ENCODE measurements at places on chromosomes 7 and 10.
A peak's percentile ranks its signal among the peaks of the same experiment; 100 is the strongest.

GRCh38 chr10:92478536-92478935 lies 95.4 kb downstream of the IDE start:
- H3K27ac ChIP-seq, result no peak overlapping the region
- H3K4me3 ChIP-seq, result no peak overlapping the region
- no peaks in the 10 kb centered on the region for H3K4me1 ChIP-seq
- no peak for DNase-seq

GRCh38 chr10:133262696-133263095 lies 14.0 kb downstream of the ADAM8 start:
- H3K27me3 ChIP-seq, result no peaks in the 10 kb centered on the region
- peaks cover 57% of the 10 kb centered on the region for H3K4me1 ChIP-seq
- no peak for DNase-seq
- no peak overlapping the region for H3K4me3 ChIP-seq

DNA sequence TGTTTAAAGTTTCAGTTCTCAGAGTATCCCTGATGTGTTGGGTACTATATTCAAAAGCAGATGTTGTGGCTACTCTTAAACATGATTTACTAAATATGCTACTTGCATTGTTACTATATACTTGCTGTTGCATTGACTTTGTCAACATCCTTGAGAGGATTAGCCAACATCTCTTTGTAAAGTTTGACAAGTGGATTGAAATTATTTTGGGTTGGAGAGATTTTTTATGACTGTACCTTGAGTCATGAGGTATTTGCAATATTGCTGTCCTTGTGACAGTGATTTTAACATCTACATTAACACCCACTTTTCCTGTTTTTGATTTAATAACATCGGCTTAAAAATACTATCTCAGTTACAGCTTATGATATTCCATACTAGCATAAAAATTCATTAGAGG lies 31.9 kb downstream of the MRC1 start:
- H3K27ac ChIP-seq, result no peak overlapping the region
- no peaks in the 10 kb centered on the region for H3K4me1 ChIP-seq
- H3K36me3 ChIP-seq, result no peaks in the 10 kb centered on the region
- no peak for DNase-seq
- H3K27me3 ChIP-seq, result no peaks in the 10 kb centered on the region

DNA sequence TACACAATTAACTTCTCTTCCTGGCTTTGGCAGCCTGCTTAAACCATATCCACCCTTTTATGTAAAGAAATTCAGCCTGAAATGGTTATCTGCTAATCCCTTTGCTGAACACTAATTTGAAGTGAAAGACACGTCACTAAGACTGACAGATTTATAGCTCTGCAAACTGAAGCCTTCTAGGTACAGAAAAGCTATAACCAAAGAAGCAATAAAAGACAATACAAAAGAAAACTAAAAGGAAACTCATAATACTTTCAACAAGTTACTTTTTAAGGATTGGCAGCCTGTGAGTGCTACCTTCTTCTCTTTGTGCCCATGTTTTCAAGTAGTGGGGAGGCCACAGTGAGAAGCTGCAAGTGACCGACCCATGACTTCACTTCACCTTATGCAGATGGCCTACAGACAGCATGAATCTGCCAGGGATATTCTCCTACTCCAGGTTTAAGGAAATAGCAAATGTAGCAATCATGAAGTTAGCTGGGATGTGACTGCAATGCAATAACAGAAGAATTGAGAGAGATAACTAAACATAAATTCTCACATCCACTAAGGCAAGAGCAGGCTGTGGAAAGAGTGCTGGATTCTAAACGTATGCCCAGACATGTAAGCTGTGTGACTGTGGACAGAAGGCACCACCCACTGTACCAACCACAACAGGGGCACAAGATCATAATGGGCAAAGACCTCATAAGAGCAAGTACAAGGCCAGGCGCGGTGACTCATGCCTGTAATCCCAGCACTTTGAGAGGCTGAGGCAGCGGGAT lies 10.7 kb upstream of the SPOCK2 start:
- H3K4me3 ChIP-seq, result no peak overlapping the region
- H3K27me3 ChIP-seq, result no peaks in the 10 kb centered on the region
- DNase-seq, result no peak

GRCh38 chr10:102452672-102453340 lies 1.5 kb upstream of the C10orf95 start:
- H3K4me1 ChIP-seq, result peaks cover 21% of the 10 kb centered on the region
- no peaks in the 10 kb centered on the region for H3K36me3 ChIP-seq
- H3K4me3 ChIP-seq, result no peak overlapping the region
- DNase-seq, result no peak
- H3K27me3 ChIP-seq, result no peaks in the 10 kb centered on the region
- no peak overlapping the region for H3K27ac ChIP-seq

DNA sequence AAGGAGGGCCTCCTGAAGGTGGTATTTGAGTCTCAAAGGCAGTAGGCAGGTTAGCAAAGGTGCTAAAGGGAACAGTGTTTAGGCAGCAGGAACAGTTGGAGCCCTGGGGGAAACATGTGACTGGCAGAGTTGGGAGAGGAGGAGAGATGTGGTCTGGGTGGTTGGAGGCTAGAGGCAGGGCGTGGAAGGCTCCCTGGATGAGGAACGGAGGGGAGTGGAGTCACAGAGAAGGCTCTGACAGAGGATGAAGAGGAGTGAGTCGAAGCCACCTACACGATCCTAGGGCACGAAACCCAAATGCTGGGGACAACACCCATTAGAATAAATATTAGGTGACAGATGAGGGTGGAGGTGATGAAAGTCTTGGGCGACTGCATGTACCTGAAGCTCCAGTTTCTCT lies 19.6 kb upstream of the MGMT start:
- H3K27me3 ChIP-seq, result no peaks in the 10 kb centered on the region
- no peak overlapping the region for H3K27ac ChIP-seq
- H3K36me3 ChIP-seq, result no peaks in the 10 kb centered on the region
- no peak overlapping the region for H3K4me3 ChIP-seq
- no peaks in the 10 kb centered on the region for H3K4me1 ChIP-seq
- DNase-seq, result no peak

DNA sequence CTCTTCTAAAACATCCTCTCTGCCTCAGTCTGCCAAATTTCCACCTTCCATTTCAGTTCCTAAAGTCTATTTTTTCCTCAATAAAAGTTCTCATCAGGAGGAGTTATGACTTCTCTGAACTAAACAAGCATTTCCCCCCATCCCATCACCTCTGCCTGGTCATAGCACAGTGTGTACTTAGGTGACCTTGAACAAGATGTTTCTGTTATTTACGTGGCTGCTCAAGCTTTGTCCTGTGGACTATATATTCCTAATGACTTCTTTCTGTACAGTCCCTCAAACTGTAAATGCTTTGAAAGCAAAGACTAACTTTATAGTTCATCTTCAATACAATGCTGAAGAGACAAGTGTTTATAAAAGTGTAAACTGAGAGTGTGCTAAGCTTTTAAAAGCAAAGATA lies 166.9 kb downstream of the CPEB3 start:
- no peak for DNase-seq
- H3K27me3 ChIP-seq, result no peaks in the 10 kb centered on the region
- H3K27ac ChIP-seq, result peak overlapping the region; percentile 58
- no peak overlapping the region for H3K4me3 ChIP-seq
- H3K4me1 ChIP-seq, result peaks cover 44% of the 10 kb centered on the region
- H3K36me3 ChIP-seq, result no peaks in the 10 kb centered on the region

GRCh38 chr10:111113961-111114757 lies 37.3 kb downstream of the ADRA2A start:
- H3K27ac ChIP-seq, result no peak overlapping the region
- no peaks in the 10 kb centered on the region for H3K27me3 ChIP-seq
- H3K4me3 ChIP-seq, result no peak overlapping the region
- H3K4me1 ChIP-seq, result peaks cover 3% of the 10 kb centered on the region

- H3K27ac ChIP-seq, result peak overlapping the region; percentile 83
- no peaks in the 10 kb centered on the region for H3K36me3 ChIP-seq
- no peaks in the 10 kb centered on the region for H3K27me3 ChIP-seq
- DNase-seq, result no peak
These were observed 14.2 kb upstream of the PDCD4 start for GRCh38 chr10:110857265-110858171.

DNA sequence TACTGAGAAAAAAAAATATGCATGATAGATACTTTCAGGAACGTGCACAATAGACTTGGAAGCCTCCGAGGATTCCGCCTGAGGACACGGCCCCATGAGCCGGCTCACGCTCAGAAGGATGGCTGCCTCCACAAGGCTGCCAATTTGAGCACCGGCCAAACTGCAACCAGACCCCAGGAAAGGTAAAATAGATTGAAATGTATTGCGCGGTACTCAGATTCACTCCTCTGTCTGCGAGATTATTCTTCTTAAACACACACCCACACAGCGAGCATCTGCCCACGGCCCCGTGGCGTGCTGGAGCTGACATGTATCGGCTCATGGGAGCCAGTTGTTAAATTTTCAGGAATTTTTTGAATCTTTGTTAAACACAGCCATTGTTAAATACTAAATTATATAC lies 653.2 kb upstream of the MKI67 start:
- no peaks in the 10 kb centered on the region for H3K4me1 ChIP-seq
- H3K27ac ChIP-seq, result no peak overlapping the region
- no peaks in the 10 kb centered on the region for H3K36me3 ChIP-seq

GRCh38 chr7:150910996-150911422 lies 58.7 kb downstream of the AOC1 start:
- no peaks in the 10 kb centered on the region for H3K36me3 ChIP-seq
- DNase-seq, result no peak
- no peak overlapping the region for H3K27ac ChIP-seq
- no peak overlapping the region for H3K4me3 ChIP-seq
- H3K4me1 ChIP-seq, result no peaks in the 10 kb centered on the region

DNA sequence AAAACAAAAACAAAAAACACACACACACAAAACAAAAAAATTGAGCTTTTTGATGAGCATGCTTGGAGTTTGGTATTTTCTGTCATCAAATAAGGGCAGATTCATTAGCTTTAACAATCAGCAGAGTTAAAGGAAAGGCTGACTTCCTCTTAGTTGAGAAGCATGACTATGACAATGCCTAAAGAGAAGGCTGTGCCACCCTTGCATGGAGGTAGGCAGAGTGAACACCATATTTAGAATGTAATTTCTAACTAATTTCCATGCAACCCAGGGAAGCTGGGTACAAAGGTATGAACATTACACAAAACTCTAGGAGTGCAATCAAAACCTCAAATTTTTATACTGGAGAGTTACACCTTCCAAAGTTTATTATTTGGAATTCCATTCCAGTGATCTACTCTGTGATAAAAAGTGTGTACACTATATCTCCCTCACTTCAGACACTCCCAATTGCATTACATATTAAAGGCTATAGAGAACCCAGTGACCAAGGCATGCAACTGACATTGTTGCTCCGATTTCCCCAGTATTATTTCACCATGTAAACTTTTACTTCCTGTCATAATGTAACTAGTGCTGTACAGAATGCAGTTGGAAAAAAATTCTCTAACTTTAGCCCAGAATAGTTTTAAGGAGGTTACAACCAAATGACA lies 9.4 kb upstream of the CYCS start:
- no peaks in the 10 kb centered on the region for H3K36me3 ChIP-seq
- DNase-seq, result no peak
- no peak overlapping the region for H3K27ac ChIP-seq
- no peak overlapping the region for H3K4me3 ChIP-seq

DNA sequence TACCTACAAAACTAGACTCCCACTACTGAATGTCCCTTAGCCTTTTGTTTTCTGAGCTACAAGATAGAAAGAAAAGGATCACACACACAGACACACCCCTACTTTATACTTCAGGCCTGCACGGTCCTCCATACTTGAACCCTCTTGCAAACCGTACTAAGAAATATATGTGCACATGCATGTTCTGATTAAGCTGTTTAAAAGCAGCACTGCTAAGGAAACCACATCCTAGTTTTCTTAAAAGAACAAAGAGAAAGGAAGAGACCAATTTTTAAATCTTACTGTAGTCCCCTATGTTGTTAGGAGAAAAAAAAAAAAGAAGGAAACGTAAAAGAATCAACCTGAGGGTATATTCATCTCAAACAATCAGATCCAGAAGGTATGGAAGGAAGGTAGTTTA lies 501.2 kb downstream of the PARD3 start:
- H3K4me1 ChIP-seq, result no peaks in the 10 kb centered on the region
- DNase-seq, result no peak
- no peaks in the 10 kb centered on the region for H3K36me3 ChIP-seq
- H3K27me3 ChIP-seq, result no peaks in the 10 kb centered on the region
